ENCODE measurements at places on chromosomes 7 and 10.

- DNase-seq: no peak
Measured at GRCh38 chr10:115941361-115941771, 331.6 kb downstream of the GFRA1 start.

DNA sequence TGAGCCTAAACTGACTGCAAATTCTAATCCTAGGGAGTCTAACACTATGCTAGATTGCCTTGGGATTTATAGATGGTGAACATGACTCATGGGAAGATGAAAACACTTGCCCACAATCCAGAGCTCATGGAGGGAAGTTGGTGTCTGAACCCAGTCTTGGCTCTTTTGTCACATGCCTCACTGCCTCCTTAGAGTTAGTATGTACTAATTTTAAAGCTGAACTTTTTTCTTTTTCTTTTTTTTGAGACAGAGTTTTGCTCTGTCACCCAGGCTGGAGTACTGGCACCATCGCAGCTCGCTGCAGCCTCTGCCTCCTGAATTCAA is 14.4 kb downstream of the MRPL32 start:
- DNase-seq: no peak

- no peak for DNase-seq
Measured at GRCh38 chr10:36638462-36639155, 486.8 kb upstream of the ANKRD30A start.

DNA sequence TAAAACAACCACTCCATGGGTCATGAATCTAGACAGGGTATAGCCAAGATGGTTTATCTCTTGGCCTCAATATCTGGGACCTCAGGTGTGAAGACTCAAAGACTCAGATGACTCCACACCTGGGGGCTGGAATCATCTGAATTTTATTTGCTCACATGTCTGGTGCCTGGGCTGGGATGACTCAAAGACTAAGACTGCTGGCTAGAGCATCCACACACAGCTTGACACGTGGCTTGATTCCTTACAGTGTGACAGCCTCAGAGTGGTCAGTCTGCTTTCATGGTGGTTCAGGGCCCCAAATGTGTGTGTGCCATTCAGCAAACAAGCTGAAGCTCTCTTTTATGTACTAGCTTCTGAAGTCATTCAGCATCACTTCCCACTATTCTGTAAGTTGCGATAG is 333.7 kb downstream of the RNLS start:
- no peak for DNase-seq

DNA sequence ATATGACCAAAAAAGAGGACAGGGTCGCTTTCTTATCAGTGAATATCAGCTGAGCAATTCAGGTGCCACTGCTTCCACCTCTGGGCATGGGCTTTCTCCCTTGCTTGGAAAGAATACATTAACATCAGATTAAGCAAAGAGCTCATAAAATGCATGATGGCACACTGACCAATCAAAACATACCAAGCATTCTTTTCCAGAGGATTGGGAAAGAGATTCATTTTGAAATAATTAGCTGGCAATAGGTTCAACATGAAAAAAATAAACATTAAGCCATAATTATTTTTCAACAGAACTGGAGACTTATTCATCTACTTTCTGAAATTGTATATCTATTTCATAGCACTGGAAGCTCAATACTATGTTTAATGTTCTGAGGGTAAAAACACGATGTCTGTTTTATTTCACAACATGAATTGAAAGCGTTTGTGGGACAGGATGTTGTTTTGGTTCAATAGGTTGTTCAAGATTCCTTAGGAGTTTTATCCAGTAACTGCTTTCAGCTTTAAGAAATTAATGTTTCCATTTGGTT is 53.2 kb downstream of the TFAM start:
- no peak for DNase-seq

DNA sequence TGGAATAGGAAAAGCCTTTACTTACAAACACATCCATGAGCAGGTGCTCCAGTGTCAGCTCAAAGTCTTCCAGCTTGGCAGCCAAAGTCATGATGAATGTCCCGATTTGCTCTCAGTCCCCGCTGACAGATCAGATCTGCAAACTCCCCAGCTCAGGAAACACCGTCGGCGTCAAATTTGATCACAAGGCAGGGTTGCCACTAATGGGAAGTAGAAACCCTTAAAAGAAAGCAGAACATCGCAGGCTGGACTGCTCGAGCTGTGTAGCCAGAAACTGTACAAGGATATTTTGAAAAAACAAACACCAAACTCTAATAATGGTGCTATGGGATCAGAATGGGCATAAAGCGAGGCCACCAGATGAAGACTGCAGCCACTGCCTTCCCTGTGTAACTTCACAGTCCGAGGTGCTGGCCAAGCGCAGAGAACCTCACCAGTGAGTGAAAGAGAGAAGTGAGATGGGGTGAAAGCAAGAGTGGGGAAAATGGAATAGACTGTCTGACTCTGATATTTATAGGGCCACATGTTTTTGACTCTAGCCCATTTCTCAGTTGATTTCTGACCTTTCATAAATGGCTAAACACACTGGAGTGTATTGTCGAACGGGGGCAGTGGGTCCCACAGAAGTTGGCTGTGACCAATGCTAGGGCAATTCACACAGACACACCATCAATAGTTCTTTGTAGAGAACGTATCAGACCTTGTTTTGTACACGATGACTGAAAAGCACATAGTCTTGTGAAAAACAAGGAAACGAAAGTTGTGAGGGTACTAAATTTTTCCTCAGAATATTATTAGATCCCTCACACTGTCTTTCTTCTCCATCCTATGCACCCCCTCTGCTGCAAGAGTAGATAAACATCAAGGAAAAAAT is 306.2 kb downstream of the FRMD4A start:
- DNase-seq: no peak
